NCI-H1048 (cell line): ENCODE measurements at places on chromosomes 4 and X.

DNA sequence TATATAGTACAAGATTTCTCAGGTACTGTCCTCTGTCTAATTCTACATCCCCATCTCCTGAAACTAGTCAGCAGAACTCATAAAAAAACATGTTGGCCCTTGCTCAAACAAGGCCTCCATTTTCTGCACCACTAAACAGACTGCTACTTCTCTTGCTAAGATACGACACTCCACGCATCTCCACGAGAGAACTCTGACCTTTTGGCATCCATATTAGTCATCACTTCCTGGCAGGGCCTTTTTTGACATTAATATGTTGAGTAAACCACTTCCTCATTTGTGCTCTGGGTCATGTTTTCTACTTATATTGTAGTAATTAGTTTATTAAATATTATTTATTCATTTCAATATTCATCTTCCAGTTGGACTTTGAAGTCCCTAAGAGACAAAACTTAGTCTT is 65.6 kb downstream of the DCAF8L1 start:
- DNase-seq: no peak

- no peak for DNase-seq
Observed at GRCh38 chr4:124203613-124204238, 508.8 kb downstream of the ANKRD50 start.

DNA sequence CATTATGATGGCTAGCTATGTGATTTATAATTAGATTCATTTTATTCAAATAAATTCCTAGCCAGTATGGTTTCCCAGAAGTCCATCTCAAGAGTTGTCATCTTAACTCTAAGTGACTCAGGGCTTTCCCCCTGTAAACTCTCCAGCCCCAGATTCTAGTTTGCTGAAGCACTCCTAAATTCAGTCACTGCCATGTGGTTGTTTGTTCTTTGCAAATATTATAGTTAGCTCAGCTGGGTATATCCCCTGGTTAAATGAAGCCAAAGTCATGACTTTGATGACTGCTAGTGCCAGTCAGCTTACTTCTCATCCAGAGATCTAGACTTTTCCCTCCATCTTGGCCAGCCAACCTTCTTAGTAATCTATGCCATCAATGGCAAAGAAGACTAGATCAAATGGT is 126.0 kb downstream of the GRIA3 start:
- no peak for DNase-seq

DNA sequence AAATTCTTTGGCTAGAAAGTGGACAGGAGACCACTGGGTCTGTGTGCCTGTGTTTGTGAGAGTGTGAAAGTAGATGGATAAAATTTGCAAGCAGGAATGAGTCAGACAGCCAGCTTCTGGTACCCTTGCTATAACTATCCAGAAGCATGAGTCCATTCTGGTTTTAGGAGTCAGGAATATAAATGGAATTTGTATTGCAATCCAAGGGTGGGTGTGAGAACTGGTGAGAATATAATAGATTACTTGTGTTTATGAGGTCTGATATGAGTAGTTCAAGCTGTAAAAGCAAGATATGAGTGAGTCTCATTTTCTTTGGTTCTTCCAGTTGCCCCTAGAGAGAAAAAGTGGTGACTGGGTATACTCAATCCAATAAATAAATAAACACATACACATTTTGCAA is 212.7 kb upstream of the TAPT1 start:
- DNase-seq: no peak

- DNase-seq: no peak
Observed at GRCh38 chr4:134531013-134531412, 329.4 kb upstream of the PABPC4L start.

DNA sequence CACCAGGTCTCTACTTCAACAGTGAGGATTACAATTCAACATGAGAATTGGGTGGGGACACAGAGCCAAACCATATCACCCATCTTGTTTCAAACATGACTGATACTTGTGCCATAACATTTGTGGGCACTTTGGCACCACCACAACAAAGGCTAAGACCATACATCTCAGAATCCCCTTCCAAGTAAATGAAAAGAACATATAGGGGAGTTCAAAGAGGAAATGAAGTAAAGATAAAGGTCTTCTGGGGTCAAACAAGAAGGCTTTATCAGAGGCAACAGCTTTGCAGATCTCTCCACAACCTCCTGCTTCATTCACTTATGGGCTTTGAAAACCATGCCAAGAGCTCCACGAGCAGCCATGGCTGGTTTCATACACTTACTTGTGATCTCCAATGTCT is 122.7 kb downstream of the ANKRD50 start:
- no peak for DNase-seq

DNA sequence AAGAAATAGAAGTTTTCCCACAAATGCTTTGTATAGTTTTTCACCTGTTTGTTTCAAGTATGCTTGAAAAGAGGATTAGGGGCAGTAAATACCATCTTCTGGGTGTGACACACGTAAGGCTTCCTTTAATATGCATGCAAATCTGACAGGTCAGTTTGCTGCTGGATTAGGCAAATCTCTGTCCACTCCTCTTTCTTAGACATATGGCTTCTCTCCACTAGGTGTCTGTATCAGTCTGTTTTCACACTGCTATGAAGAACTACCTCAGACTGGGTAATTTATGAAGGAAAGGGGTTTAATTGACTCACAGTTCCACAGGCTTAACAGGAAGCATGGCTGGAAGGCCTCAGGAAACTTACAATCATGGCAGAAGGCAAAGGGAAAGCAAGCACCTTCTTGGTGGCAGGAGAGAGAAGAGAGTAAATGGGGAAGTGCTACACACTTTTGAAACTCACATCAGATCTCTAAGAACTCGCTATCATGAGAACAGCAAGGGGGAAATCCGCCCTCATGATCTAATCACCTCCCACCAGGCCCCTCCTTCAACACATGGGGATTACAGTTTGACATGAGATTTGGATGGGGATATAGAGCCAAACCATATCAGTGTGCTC is 66.9 kb downstream of the TAB3 start:
- DNase-seq: no peak

DNA sequence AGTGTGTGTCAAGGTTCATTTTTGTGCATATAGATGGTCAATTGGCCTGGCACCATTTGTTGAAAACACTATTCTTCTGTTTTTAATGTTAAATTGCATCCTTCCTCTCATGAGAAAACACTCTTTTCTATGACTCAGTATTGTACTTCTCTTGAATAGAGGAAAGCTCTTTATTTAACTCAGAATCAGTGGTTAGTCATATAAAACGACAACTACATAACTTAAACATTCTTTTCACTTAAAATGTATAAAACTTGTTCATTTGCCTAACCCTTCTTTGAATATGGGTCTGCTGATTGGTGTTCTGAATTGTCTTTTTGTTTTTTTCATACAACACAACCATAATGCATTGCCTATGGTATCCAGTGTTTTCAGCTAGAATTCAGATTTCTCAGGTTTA is 17.2 kb upstream of the MRPL1 start:
- no peak for DNase-seq

DNA sequence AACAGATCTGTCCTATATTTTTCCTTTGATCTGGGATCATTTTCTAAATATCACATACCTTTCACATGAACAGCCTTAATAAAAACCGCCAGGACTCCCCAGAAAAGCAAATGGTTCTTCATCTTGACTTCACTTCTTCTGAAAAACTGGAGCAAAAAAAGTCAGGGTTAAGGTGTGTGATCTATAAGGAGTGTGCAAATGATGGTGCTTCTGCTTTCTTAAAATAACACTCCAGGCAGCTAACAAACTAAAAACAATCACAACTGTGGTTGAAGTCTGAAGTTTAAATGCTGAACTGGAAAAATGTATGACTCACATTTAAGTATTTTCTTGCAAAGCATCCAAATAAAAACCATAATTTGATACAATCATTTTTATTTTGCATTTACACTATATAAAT is at the start of gene JCHAIN:
TSS of gene JCHAIN (minus strand) at position 140 of the 400 bp plus-strand sequence. CDS start at position 122, 18 bp downstream.
- DNase-seq: no peak

- DNase-seq: no peak
Observed at GRCh38 chr4:121073004-121073435, 685 bp upstream of the NDNF start.

DNA sequence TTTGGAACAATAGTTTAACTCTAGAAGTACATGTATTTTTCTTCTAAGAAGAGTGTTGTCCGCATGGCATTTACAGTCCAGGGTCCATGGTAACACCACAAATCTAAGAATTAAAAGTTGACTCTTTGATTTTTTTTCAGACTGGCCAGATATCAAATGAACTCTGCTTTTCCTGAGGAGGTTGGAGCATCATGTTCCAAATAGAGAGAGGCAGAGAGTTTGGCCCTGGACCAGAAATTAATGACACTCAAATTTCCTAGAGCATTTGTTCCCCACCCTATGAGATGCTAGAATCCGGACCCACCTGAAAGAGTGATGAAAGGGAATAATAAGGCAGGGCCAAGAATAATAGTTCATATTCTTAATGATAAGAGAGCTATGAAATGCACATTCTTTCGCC is 47.0 kb upstream of the NAP1L5 start:
- DNase-seq: no peak

- DNase-seq: no peak
Observed at GRCh38 chrX:102727761-102728160, 7.2 kb downstream of the GPRASP3 start.

DNA sequence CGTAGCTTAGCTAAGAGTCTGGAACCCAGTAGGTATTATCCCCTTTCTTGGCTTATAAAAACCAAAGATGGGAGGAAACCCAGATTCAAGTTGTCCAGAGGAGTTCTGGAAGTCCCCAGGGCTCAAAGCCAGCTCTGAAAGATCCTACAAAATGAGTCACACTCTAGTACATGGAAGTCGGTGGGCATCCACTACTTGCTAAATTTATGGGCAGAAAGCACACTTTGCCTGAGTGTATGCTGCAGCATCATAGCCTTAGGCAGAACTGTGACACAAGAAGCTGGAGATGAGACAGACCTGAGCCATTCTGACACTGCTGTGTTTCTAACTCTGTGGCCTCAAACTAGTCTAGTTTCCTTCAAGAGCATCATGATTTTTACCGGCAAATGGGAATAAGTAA is 429.3 kb downstream of the AFF2 start:
- DNase-seq: no peak

- no peak for DNase-seq
Observed at GRCh38 chr4:3367866-3368265, 73.9 kb upstream of the HGFAC start.
